ENCODE measurements at places on chromosomes 4 and X. TPM values are rescaled to one million over a fixed set of nuclear protein-coding genes. Genes with fewer than 3 reads are reported as not detected.

DNA sequence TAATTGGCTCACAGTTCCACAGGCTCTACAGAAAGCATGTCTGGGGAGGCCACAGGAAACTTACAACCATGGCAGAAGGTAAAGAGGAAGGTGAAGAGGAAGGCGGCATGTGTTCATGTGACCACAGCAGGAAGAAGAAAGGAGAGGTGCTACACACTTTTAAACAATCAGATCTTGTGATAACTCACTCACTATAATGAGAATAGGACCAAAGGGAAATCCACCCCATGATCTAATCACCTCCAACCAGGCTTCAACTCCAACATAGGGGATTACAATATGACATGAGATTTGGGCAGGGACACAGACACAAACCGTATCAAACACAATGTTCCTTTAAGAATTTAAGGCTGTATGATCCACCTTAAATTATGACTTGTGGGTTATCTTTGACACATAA is 10.5 kb upstream of the PGM2 start:
- no peaks in the 10 kb centered on the region for H3K36me3 ChIP-seq
- DNase-seq: no peak
- no peaks in the 10 kb centered on the region for H3K27me3 ChIP-seq
- no peak overlapping the region for H3K27ac ChIP-seq
- peaks cover 2% of the 10 kb centered on the region for H3K4me1 ChIP-seq

DNA sequence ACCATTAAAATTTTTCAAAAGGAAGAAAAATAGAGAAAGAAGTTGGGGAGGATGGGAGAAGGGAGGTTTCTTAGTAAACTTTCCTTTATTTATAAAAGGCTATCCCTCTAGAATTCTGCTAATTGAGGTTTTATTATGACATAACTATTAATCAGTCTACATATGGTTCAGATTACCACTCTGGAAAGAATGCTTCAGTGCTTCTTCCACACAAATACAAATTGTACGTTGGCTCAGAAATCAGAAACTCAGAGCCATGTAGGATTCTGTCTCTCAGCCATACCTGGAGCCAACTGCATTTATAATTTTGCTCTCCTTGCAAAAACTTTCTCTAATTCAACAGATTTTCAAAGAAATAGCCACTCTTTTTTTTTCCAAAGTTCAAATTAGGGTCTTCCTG is 37.1 kb downstream of the SRPX start:
- H3K27ac ChIP-seq: no peak overlapping the region
- no peak overlapping the region for H3K4me3 ChIP-seq
- H3K36me3 ChIP-seq: no peaks in the 10 kb centered on the region

GRCh38 chrX:44889824-44890223 is 16.8 kb downstream of the KDM6A start:
- no peak overlapping the region for H3K4me3 ChIP-seq
- no peak overlapping the region for H3K27ac ChIP-seq
- H3K27me3 ChIP-seq: no peaks in the 10 kb centered on the region

DNA sequence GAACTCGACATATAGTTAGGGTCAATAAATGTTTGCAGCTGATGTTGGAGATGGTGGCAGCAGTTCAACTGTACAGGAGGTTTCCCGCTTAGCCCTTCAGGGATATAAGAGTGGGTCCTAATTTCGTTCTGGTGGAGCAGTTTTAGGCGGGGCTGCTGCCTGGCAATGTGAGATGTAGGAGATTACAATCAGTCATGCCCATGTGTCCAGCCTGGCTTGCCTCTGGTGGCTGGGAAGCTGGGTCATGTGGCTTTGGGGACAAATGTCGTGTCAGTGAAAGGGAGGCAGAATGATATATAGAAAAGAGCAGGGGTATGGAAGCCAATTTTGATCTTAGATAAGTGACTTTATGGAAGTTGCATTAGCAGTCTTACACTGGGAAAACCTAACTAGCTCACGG is 129.4 kb downstream of the CLCN4 start:
- no peak overlapping the region for H3K4me3 ChIP-seq
- DNase-seq: no peak

- no peak overlapping the region for H3K4me3 ChIP-seq
- no peaks in the 10 kb centered on the region for H3K36me3 ChIP-seq
- no peaks in the 10 kb centered on the region for H3K4me1 ChIP-seq
- no peaks in the 10 kb centered on the region for H3K27me3 ChIP-seq
- no peak for DNase-seq
- H3K27ac ChIP-seq: no peak overlapping the region
These were observed 191.8 kb upstream of the CXorf66 start for GRCh38 chrX:140157143-140157542.

DNA sequence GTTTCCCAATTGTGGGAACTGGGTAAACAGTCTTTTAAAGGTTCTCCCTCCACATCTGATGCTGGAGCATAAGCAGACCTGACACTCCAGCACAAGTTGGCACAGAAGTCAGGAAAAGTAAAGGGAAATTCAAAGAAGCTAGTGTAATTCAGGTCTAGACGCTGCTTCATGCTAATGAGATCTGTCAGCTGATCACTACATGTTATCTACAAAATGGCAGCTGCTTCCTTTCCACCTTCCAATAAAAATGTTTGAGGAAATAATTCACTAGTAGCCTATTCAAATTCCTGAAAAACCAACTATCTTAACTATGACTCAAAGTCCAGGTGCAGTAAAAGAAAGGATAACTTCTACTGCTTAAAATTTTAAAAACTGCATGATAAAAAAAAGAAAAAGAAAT is 29.3 kb downstream of the DCAF8L2 start:
- H3K4me3 ChIP-seq: no peak overlapping the region
- peak overlapping the region; percentile 51 for H3K27ac ChIP-seq
- H3K4me1 ChIP-seq: no peaks in the 10 kb centered on the region
- peak; percentile 18 for DNase-seq
- no peaks in the 10 kb centered on the region for H3K36me3 ChIP-seq

GRCh38 chrX:21503593-21503992 is 129.4 kb downstream of the CNKSR2 start:
- no peaks in the 10 kb centered on the region for H3K4me1 ChIP-seq
- H3K36me3 ChIP-seq: no peaks in the 10 kb centered on the region
- H3K27ac ChIP-seq: no peak overlapping the region
- no peaks in the 10 kb centered on the region for H3K27me3 ChIP-seq
- DNase-seq: no peak

- H3K4me3 ChIP-seq: no peak overlapping the region
- no peaks in the 10 kb centered on the region for H3K4me1 ChIP-seq
- H3K27ac ChIP-seq: no peak overlapping the region
- no peaks in the 10 kb centered on the region for H3K36me3 ChIP-seq
- no peaks in the 10 kb centered on the region for H3K27me3 ChIP-seq
These were observed 452.1 kb upstream of the RPS6KA3 start for GRCh38 chrX:20718592-20719380.

GRCh38 chrX:50771382-50771781 is 42.6 kb downstream of the SHROOM4 start:
- H3K36me3 ChIP-seq: no peaks in the 10 kb centered on the region
- no peak overlapping the region for H3K4me3 ChIP-seq
- peak; percentile 12 for DNase-seq
- peaks cover 22% of the 10 kb centered on the region for H3K4me1 ChIP-seq
- H3K27me3 ChIP-seq: no peaks in the 10 kb centered on the region

GRCh38 chr4:41120297-41121217 is 93.8 kb downstream of the APBB2 start:
- no peak overlapping the region for H3K27ac ChIP-seq
- peaks cover 2% of the 10 kb centered on the region for H3K4me1 ChIP-seq
- H3K4me3 ChIP-seq: no peak overlapping the region
- no peaks in the 10 kb centered on the region for H3K27me3 ChIP-seq
- H3K36me3 ChIP-seq: no peaks in the 10 kb centered on the region

- no peaks in the 10 kb centered on the region for H3K4me1 ChIP-seq
- peaks cover 69% of the 10 kb centered on the region for H3K27me3 ChIP-seq
- H3K27ac ChIP-seq: no peak overlapping the region
- no peak overlapping the region for H3K4me3 ChIP-seq
- no peak for DNase-seq
- no peaks in the 10 kb centered on the region for H3K36me3 ChIP-seq
These were observed 20.1 kb downstream of the HMX1 start for GRCh38 chr4:8851321-8852117.

DNA sequence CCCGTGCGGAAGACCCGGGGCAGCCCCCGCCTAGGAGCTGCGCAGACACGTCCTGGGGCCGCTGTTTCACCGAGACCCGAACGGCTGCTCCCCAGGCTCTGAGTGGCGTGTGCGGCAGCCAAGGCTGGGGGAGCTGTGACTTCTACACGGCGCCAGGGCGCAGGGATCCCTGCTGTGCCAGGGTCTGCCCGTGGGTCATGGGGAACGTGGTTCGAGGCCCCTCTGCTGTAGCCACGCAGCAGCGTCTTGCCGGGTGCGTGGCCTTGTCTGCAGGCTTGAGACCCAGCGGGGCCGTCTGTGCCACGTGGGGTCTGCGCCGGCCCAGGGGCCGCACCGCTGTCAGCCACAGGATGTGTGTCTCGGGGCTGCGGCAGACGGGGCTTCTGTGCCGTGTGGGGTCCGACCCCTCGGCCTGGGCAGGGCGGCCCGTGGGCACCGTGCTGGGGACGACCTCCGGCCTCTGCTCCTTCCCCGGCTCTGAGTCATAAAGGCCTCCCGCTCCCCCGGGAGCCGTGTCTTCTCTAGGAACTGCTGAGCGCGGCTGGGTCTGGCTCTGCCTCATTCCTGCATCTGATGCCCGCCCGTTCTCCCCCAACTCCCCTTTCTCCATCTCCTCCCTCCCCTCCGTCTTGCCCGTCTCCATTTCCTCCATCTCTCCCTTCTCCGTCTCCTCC is 12.7 kb upstream of the GTPBP6 start:
- peaks cover 14% of the 10 kb centered on the region for H3K36me3 ChIP-seq
- H3K27me3 ChIP-seq: peaks cover 24% of the 10 kb centered on the region
- H3K4me3 ChIP-seq: no peak overlapping the region
- H3K27ac ChIP-seq: no peak overlapping the region
- H3K4me1 ChIP-seq: peaks cover 3% of the 10 kb centered on the region

- no peak overlapping the region for H3K27ac ChIP-seq
- H3K4me1 ChIP-seq: no peaks in the 10 kb centered on the region
- no peak for DNase-seq
- H3K27me3 ChIP-seq: peaks cover 2% of the 10 kb centered on the region
- no peaks in the 10 kb centered on the region for H3K36me3 ChIP-seq
These were observed 281.1 kb downstream of the NKX6-1 start for GRCh38 chr4:84218031-84218430.

- H3K4me1 ChIP-seq: no peaks in the 10 kb centered on the region
- H3K36me3 ChIP-seq: no peaks in the 10 kb centered on the region
- no peaks in the 10 kb centered on the region for H3K27me3 ChIP-seq
- H3K4me3 ChIP-seq: no peak overlapping the region
- no peak for DNase-seq
These were observed 128.5 kb downstream of the PPA2 start for GRCh38 chr4:105345358-105345757.

DNA sequence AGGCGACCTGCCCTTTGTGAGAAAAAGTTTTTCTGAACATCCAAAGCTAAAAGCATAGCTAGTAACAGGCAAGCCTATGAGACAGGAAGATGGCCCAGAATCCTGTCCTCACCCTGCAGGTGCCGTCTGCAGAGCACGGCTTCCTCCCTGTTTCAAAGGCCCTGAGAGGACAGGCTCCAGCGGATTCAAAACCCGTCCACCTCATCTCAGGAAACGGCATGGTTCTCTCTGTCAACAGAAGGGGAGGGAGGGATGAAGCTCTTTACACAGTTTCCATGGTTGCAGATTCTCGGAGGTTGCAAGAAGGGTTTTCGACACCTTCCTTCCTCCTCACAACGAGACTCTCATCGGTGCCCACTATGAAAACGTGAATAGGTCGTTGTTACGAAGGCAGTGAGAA is 8.3 kb downstream of the PPP2R3B start:
- no peak for DNase-seq

GRCh38 chr4:163610648-163611047 is 116.2 kb downstream of the TMA16 start:
- H3K27ac ChIP-seq: no peak overlapping the region
- no peaks in the 10 kb centered on the region for H3K27me3 ChIP-seq
- no peak overlapping the region for H3K4me3 ChIP-seq

GRCh38 chrX:69285401-69285877 is 120.2 kb upstream of the PJA1 start:
- H3K4me1 ChIP-seq: peaks cover 18% of the 10 kb centered on the region
- no peaks in the 10 kb centered on the region for H3K27me3 ChIP-seq
- H3K4me3 ChIP-seq: peak overlapping the region; percentile 33
- H3K36me3 ChIP-seq: no peaks in the 10 kb centered on the region
- H3K27ac ChIP-seq: peak overlapping the region; percentile 47

DNA sequence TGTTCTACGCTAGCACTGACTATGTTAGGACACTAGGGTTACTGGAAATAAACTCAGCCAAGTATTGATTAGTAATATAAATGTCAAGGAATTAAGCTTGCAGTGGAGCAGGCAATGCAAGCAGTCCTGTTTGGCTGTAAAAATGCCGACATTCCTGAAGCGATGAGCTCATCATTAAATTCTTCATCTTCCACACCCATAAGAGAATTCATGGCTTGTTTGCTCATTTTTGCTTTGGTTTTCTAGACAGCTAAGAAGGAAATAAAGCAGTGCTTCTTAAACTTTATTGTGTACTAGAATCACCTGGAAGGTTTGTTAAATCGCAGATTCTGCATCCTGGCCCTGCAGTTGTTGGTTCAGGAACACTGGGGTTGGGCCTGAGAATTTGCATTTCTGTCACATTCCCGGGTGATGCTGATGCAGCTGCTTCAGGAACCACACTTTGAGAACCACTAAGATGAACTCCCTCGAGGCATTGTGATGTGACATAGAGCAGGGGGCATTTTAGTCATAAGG is 17.8 kb downstream of the ANXA3 start:
- H3K36me3 ChIP-seq: peaks cover 16% of the 10 kb centered on the region
- H3K4me3 ChIP-seq: no peak overlapping the region
- H3K27me3 ChIP-seq: no peaks in the 10 kb centered on the region
- H3K4me1 ChIP-seq: peaks cover 38% of the 10 kb centered on the region
- DNase-seq: peak; percentile 25

DNA sequence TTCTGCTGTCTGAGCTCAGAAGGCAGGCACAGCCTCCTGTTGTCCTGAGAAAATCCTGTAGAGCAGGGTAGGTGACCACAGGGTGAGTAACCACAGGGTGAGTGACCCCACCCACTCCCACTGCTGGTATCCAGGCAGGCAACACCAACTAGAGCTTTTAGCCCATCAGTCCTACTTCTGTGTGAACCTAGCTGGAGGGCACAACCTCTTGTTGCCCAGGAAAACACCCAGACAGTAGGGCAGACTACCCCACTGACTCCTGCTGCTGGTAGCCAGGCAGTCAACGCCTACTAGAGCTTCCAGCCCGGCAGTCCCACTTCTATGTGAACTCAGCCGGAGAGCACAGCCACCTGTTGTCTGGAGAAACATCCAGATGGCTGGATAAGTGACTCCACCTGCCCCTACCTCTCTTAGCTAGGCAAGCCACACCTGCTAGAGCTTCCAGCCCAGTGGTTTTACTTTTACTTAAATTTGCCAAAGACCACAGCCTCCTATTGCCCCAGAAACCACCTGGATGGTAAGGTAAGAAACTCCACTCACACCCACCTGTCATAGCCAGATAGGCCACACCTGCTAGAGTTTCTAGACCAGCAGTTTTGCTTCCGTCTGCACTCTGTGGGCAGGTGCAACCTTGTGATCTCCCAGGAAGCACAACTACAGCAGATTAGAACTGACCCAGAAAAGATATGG is 371.6 kb downstream of the INPP4B start:
- peaks cover 9% of the 10 kb centered on the region for H3K4me1 ChIP-seq
- DNase-seq: peak; percentile 83
- H3K27ac ChIP-seq: peak overlapping the region; percentile 59
- no peak overlapping the region for H3K4me3 ChIP-seq
- H3K36me3 ChIP-seq: no peaks in the 10 kb centered on the region

The TMSB15C gene
- polyA plus RNA-seq: 5.6 TPM

The RIBC1 gene
- polyA plus RNA-seq: 1.7 TPM

The CPE gene
- polyA plus RNA-seq: 162 TPM

The UGT2B17 gene
- 287 TPM for polyA plus RNA-seq

The STPG2 gene
- 0.36 TPM for polyA plus RNA-seq

The PLS3 gene
- polyA plus RNA-seq: 70.8 TPM

The FAM156A gene
- 37.8 TPM for polyA plus RNA-seq

The CENPVL1 gene
- polyA plus RNA-seq: 0.19 TPM
